ENCODE measurements at places on chromosomes 7 and 10. TPM values are rescaled to one million over a fixed set of nuclear protein-coding genes. Genes with fewer than 3 reads are reported as not detected.
A peak's percentile ranks its signal among the peaks of the same experiment; 100 is the strongest.

The FOXI2 gene
- total RNA-seq: 0.29 TPM

The CLCN1 gene
- total RNA-seq: 0.13 TPM

The FUOM gene
- 39.6 TPM for total RNA-seq

The ZNF488 gene
- 2.9 TPM for total RNA-seq

The SPDYE2B gene
- total RNA-seq: not detected

The PPP1R3C gene
- 1.2 TPM for total RNA-seq

DNA sequence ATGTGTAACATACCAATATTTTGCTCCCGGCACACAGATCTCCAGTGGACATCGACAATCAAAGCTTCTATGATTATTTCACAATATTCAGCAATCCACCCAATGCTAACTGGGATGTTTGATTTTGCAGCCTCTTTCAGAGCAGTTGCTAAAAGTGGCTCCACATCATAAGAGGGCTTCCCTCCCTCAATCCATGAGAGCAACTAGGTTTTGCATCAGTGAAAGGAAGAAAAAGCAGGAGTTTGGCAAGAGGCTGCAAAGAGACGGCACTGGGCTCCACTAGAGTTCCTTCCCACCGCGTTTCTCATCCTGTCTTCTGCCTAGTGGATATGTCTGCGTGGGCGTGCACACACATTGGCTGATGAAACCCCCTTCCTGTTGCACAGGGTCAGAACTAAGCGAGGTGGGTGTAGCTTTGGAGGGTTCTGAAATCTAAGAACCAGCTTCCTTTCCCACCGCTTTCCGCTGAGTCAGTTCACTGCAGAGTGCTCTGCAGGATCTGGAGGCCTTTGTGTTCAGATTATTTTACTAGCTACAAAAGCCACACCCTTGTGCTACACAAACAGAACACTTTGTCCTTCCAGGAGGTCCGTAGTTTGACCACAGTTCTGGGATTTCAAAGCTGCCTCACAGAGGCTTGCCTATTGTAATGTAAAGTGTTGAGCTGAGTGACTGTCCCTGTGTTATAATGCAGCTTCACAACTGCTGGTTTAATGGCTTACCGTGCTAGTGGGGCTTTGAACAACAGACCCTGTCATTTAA lies 28.1 kb downstream of the ARL4A start:
- DNase-seq: peak; percentile 76
- H3K27me3 ChIP-seq: no peaks in the 10 kb centered on the region
- H3K4me1 ChIP-seq: peaks cover 6% of the 10 kb centered on the region
- peak overlapping the region; percentile 51 for H3K4me3 ChIP-seq

- DNase-seq: no peak
- H3K36me3 ChIP-seq: no peaks in the 10 kb centered on the region
- H3K4me3 ChIP-seq: no peak overlapping the region
- no peaks in the 10 kb centered on the region for H3K27me3 ChIP-seq
Observed at GRCh38 chr7:44279286-44279685, 46.1 kb downstream of the CAMK2B start.

DNA sequence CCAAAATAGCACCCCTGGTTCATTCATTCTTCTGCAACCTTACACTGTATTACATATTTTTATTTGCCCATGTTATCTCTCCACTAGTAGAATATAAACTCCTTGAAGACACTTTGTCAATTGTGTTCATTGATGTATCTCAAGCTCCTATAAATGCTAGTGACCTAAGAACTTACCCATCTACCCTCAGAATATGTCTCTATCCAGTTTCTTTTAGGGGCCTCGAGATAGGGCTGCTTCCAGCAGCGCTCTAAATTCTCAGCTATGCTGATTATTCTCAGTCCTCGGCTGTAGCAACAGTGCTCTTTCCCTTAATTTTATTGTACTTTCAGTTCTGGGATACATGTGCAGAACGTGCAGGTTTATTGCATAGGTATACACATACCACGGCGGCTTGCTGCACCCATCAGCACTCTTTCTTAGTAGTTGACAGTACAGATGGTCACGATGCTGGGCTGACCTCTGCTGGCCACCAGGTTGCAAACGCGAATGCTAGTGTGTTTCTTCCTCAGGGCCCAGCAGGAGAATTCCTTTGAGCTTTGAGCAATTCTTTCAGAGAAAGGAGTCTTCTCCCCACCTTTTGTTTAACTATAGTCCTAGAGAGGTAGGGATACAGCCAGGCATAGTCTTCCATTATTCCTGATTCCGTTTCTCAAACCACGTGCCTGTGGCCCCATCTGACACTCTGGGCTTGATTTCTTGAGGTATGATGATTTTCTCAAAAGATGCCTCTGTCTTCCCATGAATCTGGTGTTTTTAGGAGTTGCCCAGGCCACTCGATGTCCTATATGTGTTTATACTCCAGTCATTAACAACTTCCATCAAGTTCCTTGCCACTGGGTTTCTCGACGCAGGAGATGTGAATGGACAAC lies 49.1 kb upstream of the CDC14C start:
- H3K36me3 ChIP-seq: no peaks in the 10 kb centered on the region
- H3K27ac ChIP-seq: no peak overlapping the region
- peaks cover 3% of the 10 kb centered on the region for H3K4me1 ChIP-seq

DNA sequence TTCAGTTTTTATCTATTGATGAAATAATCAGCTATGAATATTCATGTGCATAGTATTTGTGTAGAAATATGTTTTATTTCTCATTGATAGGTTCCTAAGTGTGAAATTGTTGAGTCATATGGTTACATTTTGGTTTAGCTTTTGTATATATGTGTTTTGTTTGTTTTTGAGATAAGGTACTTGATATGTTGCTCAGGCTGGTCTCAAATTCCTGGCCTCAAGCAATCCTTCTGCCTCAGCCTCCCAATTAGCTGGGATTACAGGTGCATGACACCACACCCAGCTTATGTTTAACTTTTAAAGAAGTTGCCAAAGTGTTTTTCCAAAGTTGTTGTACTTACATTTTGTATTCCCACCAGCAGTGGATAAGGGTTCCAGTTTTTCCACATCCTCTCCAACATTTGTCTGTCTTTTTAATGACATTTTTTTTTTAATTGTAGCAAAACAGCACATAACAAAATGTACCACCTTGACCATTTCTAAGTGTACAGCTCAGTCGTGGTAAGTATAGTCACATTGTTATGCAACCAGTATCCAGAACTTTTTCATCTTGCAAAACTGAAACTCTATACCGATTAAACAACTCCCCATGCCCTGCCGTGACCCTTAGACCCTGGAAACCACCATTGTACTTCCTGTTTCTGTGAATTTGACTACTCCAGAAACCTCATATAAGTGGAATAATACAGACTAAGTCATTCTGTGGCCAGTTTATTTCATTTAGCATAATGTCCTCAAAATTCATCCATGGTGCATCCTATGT lies 12.6 kb upstream of the UBE2D1 start:
- no peak overlapping the region for H3K4me3 ChIP-seq
- no peaks in the 10 kb centered on the region for H3K27me3 ChIP-seq
- no peak overlapping the region for H3K27ac ChIP-seq
- H3K4me1 ChIP-seq: no peaks in the 10 kb centered on the region
- H3K36me3 ChIP-seq: no peaks in the 10 kb centered on the region
- DNase-seq: no peak

DNA sequence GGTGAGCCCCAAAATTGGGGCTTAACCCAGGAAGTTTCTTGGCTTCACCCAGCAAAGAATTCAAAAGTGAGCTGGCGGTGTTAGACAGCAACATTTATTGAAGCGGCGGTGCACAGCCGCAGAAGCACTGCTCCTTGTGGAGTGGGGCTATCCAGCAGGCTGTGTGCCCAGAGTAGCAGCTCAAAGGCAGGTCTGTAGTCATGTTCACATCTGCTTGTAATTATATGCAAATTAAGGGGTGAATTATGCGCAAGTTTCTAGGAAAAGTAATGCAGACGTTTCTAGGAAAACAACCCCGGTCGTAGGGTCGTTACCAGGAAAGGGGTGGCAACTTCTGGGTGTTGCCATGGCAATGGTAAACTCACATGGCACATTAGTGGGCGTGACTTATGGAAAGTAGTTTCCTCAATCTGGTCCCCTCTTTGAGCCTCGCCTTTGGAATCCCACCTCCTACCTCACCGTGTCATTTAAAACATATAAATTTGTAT lies 13.7 kb upstream of the KBTBD2 start:
- peak; percentile 90 for DNase-seq
- H3K4me1 ChIP-seq: peaks cover 3% of the 10 kb centered on the region
- H3K4me3 ChIP-seq: peak overlapping the region; percentile 57
- no peak overlapping the region for H3K27ac ChIP-seq

- H3K36me3 ChIP-seq: no peaks in the 10 kb centered on the region
- H3K27ac ChIP-seq: no peak overlapping the region
- H3K4me1 ChIP-seq: no peaks in the 10 kb centered on the region
- no peaks in the 10 kb centered on the region for H3K27me3 ChIP-seq
Observed at GRCh38 chr7:50369143-50370026, 64.9 kb downstream of the IKZF1 start.

DNA sequence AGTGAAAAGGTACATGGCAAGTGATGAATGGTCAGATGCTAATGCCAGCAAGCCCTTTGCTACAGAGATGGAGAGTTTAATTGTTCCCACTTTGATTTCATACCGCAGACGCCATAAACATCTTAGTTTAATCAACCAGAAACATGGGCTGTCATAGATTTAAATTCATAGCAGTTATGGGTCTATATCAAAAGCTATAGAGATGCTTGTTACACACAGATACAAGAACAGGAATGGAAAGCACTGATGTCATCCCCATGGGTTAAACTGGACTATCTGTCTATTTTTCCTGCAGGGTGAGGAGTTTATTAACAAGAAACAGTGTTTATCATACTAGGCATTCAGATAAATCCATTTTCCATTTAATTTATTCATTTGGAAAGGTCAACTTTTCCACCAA lies 409.2 kb downstream of the NRG3 start:
- no peak overlapping the region for H3K4me3 ChIP-seq
- no peaks in the 10 kb centered on the region for H3K27me3 ChIP-seq
- H3K36me3 ChIP-seq: no peaks in the 10 kb centered on the region
- no peak for DNase-seq
- H3K4me1 ChIP-seq: no peaks in the 10 kb centered on the region
- H3K27ac ChIP-seq: no peak overlapping the region

DNA sequence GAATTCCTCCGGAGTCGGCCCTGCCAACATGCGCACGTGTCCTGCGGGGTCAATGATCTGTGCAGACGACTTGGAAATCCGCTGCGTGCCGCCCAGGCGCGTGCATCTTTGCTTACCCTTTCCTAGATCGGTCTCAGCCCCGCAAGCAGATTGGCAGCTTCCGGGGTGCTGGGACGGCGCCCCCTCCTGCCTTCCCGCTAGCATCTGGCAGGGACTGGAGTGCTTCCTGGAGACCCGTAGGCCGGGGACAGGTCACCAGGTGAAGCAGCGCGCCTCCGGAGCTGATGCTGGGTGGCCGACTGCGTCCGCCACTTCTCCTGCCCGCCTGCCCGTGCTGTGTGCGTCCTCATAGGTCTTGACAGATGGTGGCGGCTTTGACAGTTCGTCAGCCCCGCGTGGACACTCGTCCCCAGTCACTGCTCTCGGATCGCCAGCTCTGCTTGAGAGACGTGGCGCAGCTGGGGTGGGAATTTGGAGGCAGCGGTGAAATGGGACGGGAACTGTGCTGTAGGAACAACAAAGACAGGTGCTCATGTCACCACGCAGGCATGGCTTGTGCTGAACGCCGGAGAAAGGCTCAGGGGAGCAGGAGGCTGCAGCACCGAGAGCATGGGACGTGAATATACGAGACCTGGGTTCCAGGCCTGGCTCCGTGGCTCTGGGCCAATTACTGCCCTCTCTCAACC lies 21.9 kb upstream of the KCNK18 start:
- peaks cover 37% of the 10 kb centered on the region for H3K27me3 ChIP-seq
- no peaks in the 10 kb centered on the region for H3K36me3 ChIP-seq
- no peaks in the 10 kb centered on the region for H3K4me1 ChIP-seq
- peak overlapping the region; percentile 84 for H3K4me3 ChIP-seq

DNA sequence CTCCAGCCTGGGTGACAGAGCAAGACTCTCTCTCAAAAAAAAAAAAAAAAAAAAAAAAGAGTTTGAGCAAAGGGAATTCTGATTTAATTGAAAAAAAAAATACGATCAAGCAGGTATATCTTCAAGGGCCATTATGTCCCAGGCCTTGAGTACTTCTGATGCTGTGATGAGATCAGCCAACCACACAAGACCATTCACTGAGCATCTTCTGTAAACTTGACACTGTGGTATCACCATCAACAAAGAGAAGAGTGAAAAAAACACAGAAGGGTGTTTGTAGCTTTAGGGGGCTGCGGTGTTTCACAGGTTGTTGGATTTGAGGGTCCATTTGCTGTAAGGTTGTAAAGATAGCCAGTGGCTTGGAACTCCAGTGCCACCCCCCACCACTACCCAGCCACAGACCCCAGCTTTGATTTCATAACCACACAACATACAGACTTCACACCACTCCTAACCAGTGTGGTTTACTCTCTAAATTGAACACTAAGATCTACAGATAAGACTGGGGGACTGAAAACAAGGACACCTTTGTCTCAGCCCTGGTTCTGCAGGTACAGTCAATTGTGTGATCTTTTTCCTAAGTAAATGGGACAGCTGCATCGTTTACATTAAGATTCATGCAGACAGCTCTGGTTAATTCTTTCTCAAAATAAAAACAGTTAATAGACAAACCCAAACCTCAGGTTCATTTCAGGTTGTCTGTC lies 66.4 kb downstream of the CDC123 start:
- DNase-seq: no peak
- H3K4me3 ChIP-seq: no peak overlapping the region

GRCh38 chr7:91496251-91496820 lies 232.1 kb downstream of the FZD1 start:
- H3K36me3 ChIP-seq: no peaks in the 10 kb centered on the region
- no peak overlapping the region for H3K27ac ChIP-seq
- no peaks in the 10 kb centered on the region for H3K27me3 ChIP-seq

GRCh38 chr7:33644489-33644888 lies 260.9 kb upstream of the BMPER start:
- H3K27me3 ChIP-seq: no peaks in the 10 kb centered on the region
- H3K4me1 ChIP-seq: no peaks in the 10 kb centered on the region
- DNase-seq: no peak
- peaks cover 10% of the 10 kb centered on the region for H3K36me3 ChIP-seq
- no peak overlapping the region for H3K27ac ChIP-seq

DNA sequence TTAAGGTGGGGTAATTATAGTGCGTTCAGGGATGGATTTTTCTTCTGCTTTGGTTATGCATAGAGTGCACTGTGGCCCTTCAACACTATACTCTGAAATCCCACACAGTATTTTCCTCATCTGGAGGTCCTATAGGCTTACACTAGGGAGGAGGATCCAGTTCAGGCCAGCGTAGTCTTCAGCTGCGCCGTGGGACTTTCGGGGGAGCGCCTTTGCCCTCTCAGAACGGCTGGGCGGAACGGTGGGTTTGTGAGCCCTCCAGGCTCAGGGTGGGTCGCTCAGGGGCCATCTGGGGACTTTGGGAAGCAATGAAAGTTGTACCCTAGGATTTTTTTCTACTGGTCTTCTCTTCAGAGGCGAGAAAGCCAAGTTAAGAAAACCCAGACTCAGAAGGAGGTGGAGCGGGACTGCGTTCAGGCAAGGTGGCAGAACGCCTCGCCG lies 652 bp upstream of the VPS26A start:
- no peak for DNase-seq
- H3K36me3 ChIP-seq: no peaks in the 10 kb centered on the region

GRCh38 chr7:128167791-128168666 lies 73.0 kb upstream of the LEP start:
- peak overlapping the region; percentile 53 for H3K4me3 ChIP-seq
- DNase-seq: peak; percentile 44
- peaks cover 4% of the 10 kb centered on the region for H3K4me1 ChIP-seq

- H3K27me3 ChIP-seq: no peaks in the 10 kb centered on the region
- H3K4me1 ChIP-seq: no peaks in the 10 kb centered on the region
- no peak for DNase-seq
- no peak overlapping the region for H3K27ac ChIP-seq
Observed at GRCh38 chr7:90487808-90488207, 18.4 kb downstream of the PTTG1IP2 start.

GRCh38 chr10:128080231-128080630 lies 46.0 kb downstream of the MKI67 start:
- peaks cover 10% of the 10 kb centered on the region for H3K4me1 ChIP-seq
- H3K27me3 ChIP-seq: no peaks in the 10 kb centered on the region
- no peak overlapping the region for H3K4me3 ChIP-seq
- H3K36me3 ChIP-seq: no peaks in the 10 kb centered on the region
